ENCODE measurements at places on chromosomes 5 and 9.

DNA sequence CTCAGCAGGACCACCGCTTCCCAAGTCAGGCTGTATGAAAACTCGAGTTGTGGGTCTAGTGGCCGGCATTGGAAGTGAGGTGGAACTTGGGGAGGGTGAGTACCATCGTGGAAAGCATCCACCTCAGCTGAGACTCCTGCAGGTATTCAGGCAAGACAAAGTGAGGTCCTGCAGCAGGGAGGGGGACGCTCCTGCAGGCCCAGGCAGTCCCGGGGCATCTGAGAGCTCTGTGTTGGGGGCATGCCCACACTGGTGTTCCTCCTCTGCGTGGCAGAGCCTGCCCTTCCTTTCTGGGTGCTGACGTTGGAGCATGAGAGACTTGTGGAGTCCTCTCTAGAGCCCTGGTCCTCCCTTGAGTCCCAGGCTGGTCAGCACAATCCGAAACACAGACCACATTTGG, 187.7 kb downstream of the CACNA1B start:
- no peak for DNase-seq

GRCh38 chr5:34621277-34622097, 34.6 kb upstream of the RAI14 start:
- no peak for DNase-seq

GRCh38 chr5:100913298-100913697, 10.2 kb upstream of the ST8SIA4 start:
- no peak for DNase-seq

- no peak for DNase-seq
Measured at GRCh38 chr5:161697001-161697400, 11.5 kb downstream of the GABRA6 start.

- DNase-seq = no peak
Measured at GRCh38 chr5:60492958-60493357, 207.0 kb downstream of the DEPDC1B start.

DNA sequence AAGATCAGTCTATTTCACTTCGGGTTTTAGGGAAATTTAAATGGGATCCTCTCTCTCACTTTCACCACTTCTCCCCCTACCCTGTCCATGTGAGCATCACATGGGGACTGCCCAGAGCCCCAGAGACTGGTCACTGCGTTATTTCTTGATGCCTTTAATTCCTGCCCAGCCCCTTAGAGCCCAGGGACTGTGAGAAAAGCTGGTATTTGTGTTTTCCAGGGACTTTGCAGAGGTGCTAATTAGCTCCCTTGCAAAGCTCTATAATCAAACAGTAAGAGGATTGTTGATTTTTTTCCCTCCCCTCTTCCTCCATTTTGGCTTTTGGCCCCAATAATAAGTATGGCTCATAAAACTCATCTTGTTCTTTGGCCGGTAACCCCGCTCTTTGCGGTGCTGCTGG, 35.6 kb downstream of the NTRK2 start:
- no peak for DNase-seq

DNA sequence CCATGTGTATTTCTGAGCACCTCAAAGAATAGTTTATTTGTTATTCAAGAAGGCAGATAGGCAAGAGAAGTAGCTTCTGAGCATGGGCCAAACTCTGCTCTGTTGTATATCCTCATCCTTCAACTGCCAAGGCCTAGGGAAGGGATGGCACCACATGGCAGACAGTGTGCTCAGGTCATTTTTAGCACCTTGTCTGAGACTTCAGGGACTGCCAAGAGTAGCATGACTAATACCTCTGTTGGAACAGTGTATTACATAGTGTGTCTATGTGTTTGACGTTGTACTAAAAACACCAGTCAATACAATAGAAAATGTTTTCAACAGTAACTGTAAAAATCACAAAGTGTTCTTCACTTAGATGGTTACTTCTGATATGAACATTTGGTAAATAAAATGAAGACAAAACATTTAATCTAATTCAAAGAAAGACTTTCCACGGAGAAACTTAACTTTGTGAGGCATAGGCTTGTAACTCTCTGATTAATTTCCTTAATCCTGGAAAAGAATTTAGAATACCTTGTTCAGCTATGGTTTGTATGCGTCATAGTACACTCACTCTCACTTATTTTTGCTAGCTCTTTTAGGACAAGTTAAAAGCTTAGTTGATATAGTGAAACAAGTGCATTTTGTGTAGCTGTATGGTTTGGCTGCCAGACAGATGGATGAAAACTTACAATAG, 318.4 kb upstream of the RIOK2 start:
- DNase-seq = no peak

- DNase-seq = no peak
Measured at GRCh38 chr9:93292664-93293328, 108.9 kb downstream of the WNK2 start.

GRCh38 chr9:82129708-82130107, 141.1 kb downstream of the SPATA31D1 start:
- no peak for DNase-seq

- no peak for DNase-seq
Measured at GRCh38 chr9:115192835-115193525, 75.0 kb upstream of the TNC start.

GRCh38 chr5:4511996-4512656, 628.0 kb upstream of the ADAMTS16 start:
- no peak for DNase-seq

DNA sequence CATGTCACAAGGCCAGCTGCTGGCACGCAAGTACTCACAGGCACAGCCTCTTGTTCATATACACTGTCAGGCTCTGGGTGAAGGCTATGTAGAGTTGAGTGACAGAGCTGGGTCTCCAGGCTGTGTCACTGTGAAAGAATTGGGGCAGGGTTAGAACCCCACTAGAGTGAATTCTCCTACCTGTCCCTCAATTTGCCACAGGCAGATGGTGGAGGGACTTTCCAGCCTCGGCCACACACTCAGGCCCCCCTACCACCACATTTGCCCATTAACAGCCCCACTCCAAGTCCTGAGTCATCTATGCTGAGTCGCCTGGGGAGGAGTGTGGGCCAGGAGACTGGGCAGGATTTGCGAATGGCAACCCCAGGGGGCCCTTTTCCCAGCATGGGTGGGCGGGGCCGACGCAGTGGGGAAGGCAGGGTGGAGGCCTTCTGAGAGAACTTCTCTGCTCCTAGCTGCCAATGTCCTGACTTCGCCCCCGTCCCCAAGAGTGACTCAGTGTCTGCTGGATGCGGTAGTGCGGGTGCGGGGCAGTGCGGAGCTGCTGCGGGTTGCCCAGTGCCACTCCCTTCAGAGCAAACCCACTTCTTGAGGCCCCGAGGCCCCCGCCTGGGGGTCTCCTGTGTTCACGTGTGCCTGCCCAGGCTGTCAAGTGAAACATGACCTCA, 50.3 kb upstream of the PSD2 start:
- DNase-seq = no peak

GRCh38 chr5:150112201-150113046, 26.1 kb upstream of the CSF1R start:
- DNase-seq = no peak

- DNase-seq = no peak
Measured at GRCh38 chr5:55044175-55044574, 20.1 kb downstream of the GZMK start.

DNA sequence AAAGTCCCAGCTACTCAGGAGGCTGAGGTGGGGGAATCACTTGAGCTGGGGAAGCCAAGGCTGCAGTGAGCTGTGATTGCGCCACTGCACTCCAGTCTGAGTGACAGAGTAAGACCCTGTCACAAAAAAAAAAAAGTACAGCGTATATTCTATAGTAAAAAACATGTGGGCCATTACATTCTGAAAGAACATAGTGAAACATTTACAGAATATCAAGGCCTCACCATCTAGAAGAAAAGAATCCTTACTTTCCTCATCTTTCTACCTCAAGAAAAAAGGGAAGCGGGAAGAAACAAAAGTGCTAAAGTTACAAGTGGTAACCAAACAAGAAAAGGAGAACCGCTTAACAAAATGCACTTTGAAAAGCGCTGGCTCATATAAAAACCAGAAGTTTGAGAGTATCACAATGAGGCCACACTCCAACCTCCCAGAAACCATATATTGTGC, 5.7 kb upstream of the SYK start:
- DNase-seq = no peak

DNA sequence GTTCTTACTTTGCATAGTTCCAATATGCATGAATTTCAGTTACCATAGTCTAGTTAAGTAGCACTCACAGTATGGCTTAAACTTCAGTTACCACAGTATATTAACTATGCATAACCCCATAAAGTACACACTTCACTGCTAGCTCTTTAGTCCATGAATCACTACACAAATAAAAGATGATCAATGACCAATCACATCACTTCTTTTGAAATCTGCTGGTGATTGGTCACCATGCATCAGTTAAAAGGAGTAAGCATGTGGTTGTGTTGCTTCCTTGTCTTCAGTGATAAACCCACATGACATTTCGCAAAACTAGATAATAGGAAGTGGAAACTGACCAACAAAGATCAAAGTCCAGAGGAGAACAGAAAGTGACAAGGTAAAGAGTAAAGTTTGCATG, 79.0 kb downstream of the TAF11L14 start:
- DNase-seq = no peak

DNA sequence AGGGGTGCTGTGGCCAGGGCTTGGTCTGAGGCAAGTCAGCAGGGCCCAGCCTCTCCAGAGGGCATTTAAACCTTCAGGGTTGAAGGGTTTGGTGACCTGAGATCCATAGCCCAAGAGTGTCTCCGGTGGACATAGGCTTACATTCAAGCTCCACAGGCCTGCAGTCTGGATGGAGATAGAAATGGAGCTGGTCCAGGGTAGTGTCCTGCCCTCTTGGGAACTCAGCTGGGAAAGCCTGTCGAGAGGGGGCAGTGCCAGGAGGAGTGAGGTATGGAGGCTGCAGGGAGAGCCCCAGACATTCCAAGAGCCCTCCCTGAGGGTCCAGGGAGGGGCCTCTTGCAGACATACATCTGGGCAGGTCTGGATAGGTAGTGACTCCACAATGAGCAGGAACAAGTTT, 177.0 kb upstream of the MVB12B start:
- DNase-seq = no peak

- no peak for DNase-seq
Measured at GRCh38 chr9:1604942-1605560, 410.1 kb upstream of the SMARCA2 start.

- no peak for DNase-seq
Measured at GRCh38 chr9:8389531-8389930, 590.0 kb upstream of the DMAC1 start.

GRCh38 chr9:129336130-129336528, 158.1 kb upstream of the IER5L start:
- no peak for DNase-seq

DNA sequence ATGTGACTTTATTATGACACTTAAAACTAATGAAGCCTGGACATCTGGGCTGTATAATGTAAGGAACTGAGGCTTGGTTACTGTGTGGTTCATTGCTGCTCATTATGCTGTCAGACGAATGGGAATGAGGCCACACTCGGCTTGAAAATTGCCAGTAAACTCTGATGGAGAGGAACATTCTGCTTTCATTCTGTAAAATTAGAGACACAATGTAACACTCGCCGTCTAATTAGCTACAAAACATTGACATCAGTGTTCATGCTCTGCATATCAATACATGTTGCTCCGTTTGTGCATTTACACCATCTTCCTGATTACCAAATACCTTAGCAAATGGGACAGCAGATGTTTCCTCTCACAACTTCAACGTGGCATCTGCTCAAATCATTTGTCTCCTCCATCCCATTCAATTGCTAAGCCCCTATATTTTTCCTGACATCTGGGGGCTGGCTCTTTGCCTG, 133.0 kb downstream of the SLC28A3 start:
- DNase-seq = no peak

GRCh38 chr9:77735494-77735893, 87.4 kb upstream of the GNA14 start:
- no peak for DNase-seq

GRCh38 chr9:95350266-95350665, 32.8 kb upstream of the FANCC start:
- DNase-seq = no peak

GRCh38 chr5:178232920-178233429, 373 bp upstream of the PHYKPL start:
- no peak for DNase-seq

DNA sequence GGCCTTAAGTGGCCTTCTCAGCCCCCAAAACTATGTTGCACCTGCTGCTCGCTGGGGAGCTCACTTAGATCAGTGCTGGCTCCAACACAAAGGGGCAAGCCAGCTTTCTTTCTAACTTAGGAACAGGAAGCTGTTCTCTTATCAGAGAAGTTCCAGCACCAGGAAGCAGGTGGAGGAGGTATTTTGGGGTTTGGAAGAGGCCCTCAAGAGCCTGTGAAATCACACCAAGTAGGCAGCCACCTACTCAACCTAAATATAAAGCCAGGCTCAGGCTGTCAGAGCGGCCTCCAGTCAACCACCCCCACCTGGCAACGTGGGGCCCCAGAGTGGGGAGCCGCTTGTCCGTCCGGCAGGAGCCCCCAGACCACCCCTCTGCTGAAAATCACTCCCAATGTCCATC, 152.8 kb downstream of the OLFM1 start:
- no peak for DNase-seq
